ENCODE measurements at places on chromosomes 11 and 22.

DNA sequence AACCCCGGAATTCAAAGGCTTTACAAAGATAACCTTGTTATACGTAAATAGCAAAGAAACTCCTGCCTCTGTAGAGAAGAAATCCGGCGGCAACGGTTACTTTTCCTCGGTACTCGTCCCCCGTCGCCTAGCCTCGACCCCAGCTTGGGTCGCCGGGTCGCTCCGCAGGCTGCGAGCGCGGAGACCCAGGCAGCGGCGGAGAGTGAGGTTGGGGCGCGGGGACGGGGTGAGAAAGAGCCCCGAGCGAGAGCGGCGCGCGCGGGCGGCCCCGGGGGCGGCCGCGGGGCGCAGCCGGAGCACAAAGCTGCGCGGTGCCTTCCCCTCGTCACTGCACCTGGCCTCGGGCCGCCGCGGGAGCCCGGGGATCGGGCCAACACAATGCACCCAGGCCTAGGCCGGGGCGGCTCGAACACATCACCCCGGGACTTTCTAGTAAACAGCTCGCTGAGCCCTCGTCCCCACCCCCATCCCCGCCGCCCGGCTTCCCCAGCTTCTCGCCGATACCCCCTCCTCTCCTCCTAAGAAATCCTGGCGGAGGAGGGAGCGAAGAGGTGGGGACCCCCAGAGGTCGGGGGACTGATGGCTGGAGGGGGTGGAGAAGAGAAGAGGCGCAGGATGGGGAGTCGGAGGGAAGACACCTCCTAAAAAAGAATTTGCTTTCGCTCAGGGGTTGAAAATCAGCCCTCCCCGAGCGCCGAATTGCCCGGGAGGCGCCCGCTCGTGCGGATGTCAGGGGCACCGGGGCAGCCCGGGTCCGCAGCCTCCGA is 845 bp downstream of the MPPED2 start:
- DNase-seq, result no peak

- no peak for DNase-seq
Measured at GRCh38 chr22:48491451-48491941, 1336.2 kb downstream of the BRD1 start.

DNA sequence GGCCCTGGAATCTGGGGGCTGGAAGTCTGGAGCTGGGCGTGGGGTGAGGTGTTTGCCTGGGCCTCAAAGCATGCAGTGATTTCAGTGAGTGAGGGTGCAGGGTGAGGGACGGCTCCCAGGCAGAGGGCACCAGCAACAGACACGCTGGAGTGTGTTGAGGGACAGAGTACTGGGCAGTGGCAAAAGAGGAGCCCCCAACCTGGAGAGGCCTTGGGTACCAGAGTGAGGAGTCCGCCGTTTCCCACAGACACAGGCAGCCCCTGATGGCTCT is 12.0 kb upstream of the TBC1D22A start:
- no peak for DNase-seq

GRCh38 chr11:12968101-12968500 is 41.0 kb upstream of the RASSF10 start:
- no peak for DNase-seq

DNA sequence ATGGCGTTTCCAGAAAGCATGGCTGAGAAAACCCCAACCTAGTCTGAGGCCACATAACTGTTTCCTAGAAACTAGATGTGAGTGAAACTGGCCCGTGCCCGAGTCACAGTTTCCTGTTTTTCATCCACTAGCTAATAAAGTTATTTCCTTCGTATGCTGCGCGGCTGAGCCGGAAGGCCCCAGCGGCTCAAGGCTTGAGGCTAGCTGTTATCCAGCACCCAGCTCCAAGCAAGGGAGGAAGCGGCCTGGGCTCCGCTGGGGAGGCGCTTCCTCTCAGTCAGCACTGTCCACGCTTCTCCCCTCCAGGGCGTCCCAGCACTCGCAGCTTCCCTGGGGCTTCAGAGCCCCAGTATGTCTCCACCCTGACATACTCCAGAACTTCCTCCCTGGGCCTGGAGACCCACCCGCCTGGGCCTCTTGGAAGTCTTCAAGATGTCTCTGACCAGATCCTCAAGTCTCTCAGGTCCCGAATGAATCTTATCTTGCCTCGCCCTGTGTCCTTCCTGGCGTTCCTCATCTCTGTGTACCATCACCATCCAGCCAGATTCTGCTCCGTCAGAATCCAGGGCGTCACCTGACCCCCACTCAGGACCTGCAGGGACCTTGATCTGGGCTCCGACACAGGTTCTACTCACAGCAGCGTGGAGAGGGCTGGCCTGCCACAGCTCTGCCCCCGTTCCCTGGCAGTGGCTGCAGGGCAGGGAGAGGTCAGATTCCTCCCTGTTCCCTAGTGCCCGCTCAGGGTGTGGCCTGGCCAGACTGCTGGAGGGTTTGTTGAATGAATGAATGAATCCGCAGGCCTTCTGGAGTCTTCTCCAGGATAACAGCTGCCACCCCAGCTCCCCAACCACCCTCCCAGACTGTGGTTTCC is 81.9 kb downstream of the LRRC32 start:
- no peak for DNase-seq

- no peak for DNase-seq
Measured at GRCh38 chr11:65241692-65242091, 20.1 kb upstream of the POLA2 start.

Measured in activated gamma-delta T cell treated with Interleukin-2 at 50 U/mL for 16 hours (primary cell).